T-helper 2 cell treated with Interferon-gamma antibody and Interleukin-4, amounts not matched to agents 5 μg/mL and 100 μg/mL, for 36 hours (primary cell): ENCODE measurements at places on chromosomes 5 and 9.

DNA sequence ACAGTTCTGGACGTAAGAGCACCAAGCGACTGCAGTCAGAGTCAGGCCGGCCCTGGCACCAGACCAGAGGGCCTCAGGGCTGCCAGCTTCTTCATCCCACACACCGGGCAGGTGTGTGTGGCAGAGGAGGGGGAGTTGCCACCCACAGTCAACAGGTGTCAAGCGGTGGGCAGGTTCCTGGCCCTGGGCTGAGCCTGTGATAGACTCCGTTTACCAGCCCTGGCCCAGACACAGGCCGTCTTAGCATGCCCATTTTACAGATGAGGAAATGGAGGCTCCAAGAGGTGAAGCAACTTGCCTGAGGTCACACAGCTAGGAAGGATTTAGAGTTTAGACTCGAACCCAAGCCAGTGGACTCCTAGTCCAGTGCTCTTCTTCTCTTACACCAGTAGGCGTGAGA, 71.8 kb downstream of the HMCN2 start:
- no peak for DNase-seq
- no peaks in the 10 kb centered on the region for H3K27me3 ChIP-seq
- no peak overlapping the region for H3K4me3 ChIP-seq
- no peaks in the 10 kb centered on the region for H3K4me1 ChIP-seq

DNA sequence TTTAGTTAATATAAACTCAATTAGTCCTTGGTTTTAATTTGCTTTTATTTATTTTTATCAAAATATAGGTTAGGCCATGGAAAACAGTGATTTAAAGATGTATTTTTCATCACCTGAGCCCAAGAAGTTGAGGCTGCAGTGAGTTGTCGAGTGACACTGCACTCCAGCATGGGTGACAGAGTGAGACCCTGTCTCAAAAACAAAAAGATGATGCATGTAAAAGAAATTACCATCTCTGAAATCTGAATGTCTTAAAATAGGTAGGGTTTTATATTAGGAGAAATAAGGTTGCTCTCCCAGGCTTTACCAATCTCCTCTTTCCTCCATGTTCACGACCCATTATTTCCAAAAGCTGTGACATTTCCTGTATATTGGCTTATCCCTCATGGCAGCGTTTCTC, 162.3 kb upstream of the DAP start:
- no peaks in the 10 kb centered on the region for H3K36me3 ChIP-seq
- no peak for DNase-seq
- H3K27me3 ChIP-seq: no peaks in the 10 kb centered on the region
- H3K4me3 ChIP-seq: no peak overlapping the region

GRCh38 chr5:139293202-139293506, 386 bp upstream of the MATR3 start:
- peaks cover 18% of the 10 kb centered on the region for H3K36me3 ChIP-seq
- H3K4me3 ChIP-seq: peak overlapping the region; percentile 99
- peak overlapping the region; percentile 97 for H3K27ac ChIP-seq
- H3K4me1 ChIP-seq: peaks cover 32% of the 10 kb centered on the region

DNA sequence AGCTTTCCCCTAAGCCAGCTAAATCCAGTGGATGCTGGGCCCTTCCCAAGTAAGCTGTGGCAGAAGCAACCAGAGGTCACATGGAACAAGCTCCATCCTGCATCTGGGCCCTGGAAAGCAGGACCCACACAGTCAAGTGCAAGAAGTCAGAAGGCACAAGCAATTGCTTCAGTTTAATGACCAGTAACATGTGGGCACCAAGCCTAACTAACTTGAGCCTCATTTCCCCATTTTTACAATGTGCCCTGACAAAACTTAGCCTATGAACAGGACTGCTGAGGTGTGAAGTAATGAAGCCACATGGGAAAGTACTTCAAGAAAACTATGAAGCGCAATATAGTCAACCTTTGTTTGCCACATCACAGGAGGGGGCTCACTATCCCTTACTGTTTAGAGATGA, 90.5 kb downstream of the TLE1 start:
- DNase-seq: no peak
- no peaks in the 10 kb centered on the region for H3K36me3 ChIP-seq
- H3K4me3 ChIP-seq: no peak overlapping the region
- no peaks in the 10 kb centered on the region for H3K4me1 ChIP-seq
